ENCODE measurements at places on chromosomes 6 and 20.

GRCh38 chr6:51024126-51024525 is 205.5 kb downstream of the TFAP2B start:
- no peak for DNase-seq

DNA sequence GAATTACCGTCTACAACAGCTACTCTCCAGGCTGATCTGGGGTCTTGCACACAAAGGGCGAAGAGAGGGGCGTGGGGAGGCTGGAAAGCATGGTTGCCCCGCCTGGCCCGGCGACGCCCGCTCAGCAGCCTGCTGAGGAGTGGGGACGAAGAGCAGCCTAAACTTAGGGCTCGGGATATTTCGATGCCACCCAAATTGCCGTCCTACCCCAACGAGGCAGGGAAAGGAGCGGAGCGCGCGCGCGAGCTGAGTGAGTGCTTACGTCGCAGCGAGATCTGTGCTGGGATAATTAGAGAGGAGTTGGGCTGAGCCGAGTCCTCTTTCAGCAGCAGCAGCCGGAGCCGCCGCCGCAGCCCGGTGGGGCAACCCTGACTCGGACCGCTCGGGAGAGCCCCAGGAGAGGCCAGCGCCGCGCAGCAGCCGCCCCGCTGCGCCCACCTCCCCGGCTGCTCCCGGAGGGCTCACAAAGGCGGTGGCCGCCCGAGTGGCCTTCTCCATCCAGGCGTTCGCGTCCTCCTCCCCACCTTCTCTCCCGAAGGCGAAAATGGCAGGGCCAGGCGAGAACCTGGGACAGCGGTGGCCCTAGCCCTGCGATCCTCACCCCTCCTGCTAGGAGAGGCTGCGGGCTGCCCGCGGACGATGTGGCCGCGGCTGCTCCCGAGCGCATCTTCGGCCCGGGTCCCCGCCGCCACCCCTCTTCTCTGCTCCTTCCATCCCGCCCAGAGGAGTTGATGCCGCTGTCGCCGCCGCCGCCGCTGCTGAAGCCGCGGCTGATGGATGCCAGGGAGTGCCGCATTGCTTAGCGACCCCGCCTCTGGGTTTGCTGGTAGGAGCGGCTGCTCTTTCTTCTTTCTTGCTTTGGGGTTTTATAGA is at the start of gene CLVS2:
TSS of gene CLVS2 (plus strand) at position 315 of the 873 bp plus-strand sequence. CDS start 1,543 bp downstream, outside the sequence.
- DNase-seq = no peak

- no peak for DNase-seq
Measured at GRCh38 chr6:65546894-65547293, 160.1 kb downstream of the EYS start.

GRCh38 chr6:31393932-31394331 is 9.5 kb upstream of the MICA start:
- DNase-seq = no peak

GRCh38 chr20:4740774-4741431 is 19.2 kb downstream of the PRND start:
- DNase-seq = no peak

GRCh38 chr20:33789109-33789857 is 21.9 kb upstream of the CHMP4B start:
- no peak for DNase-seq

DNA sequence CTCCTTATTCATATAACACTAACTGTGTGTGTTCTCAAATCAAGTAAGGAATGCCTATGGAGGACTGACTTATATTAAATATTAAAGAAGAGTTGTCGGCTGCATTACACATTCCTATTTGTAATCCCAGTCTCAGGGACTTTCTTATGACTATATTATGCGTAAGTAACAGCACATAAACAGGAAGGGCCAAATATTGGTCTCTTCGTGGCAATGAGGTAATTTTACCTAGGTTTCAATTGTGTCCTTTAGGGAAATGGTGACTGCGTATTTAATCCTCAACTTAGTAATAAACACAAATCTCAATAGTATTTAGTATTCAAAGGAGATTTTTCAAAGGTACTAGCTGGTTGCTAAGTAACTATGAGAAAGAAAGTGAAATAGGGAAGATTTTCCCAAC is 22.8 kb upstream of the EPM2A start:
- DNase-seq = no peak

DNA sequence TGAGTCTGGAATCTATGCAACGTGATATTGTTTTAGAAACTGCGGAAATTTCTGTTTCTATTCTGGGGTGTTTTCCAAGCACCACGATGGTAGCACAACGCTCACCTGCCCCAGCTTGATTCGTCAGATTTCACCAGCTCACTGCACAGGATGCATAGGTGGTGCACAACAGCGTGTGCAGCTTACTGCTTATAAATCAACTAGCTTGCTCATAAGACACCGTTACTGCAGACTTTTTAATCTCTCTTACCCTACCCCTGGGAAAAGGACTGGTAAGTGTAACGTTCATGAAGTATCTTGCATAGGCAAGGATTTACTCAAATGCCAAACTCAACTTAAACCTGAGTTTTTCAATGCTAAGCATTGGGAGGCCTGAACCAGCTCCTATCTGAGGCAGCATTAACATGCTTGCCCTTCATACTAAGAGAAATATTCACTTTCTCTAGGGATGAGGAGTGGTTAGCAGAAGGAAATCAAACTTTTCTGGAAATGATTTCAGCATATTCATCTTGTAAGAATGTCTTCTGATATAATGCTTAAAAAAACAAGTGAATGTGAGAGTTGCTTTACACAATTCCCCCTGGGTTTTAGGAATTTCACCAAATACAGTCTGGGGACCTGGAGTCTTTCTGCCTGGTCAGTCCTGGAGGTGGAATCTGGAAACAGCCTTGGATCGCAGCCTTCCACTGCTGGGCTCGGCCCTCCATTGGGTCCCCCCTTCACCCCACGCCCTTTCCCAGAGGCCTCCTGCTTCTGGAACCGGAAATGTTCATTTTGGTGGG is 100.6 kb downstream of the DACT2 start:
- DNase-seq = peak; percentile 81

DNA sequence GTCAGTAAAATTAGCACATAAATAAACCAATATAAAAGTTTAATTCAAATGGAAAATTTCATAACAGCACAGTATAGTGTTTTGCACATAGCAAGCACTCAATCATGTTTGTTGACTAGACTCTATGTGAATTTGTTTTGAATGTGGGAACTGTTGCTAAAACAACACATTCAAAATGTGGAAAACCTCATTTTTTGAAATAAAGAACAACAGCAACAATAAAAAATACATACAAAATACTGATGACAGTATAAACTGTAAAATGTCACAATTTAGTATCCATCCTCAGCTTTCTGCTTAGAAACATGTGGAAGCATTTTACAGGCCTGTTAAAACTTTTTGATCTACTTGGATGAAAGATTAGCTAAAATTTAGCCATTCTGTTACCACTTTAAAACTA is 47.4 kb downstream of the HDAC2 start:
- DNase-seq = no peak

Measured in aorta (tissue), 5 donors.